Left colon (tissue), 2 donors: ENCODE measurements at places on chromosomes 6 and 20.
A peak's percentile ranks its signal among the peaks of the same experiment; 100 is the strongest.

- DNase-seq, result peak; percentile 53
These were observed 91.3 kb upstream of the PRDM1 start for GRCh38 chr6:105994591-105995390.

- DNase-seq, result peak; percentile 57
These were observed 14.6 kb upstream of the ARMC12 start for GRCh38 chr6:35722121-35722761.

GRCh38 chr20:3680701-3681351 is 984 bp downstream of the ADAM33 start:
- no peak for DNase-seq

GRCh38 chr6:16153211-16153820 is 24.4 kb downstream of the MYLIP start:
- DNase-seq, result no peak

DNA sequence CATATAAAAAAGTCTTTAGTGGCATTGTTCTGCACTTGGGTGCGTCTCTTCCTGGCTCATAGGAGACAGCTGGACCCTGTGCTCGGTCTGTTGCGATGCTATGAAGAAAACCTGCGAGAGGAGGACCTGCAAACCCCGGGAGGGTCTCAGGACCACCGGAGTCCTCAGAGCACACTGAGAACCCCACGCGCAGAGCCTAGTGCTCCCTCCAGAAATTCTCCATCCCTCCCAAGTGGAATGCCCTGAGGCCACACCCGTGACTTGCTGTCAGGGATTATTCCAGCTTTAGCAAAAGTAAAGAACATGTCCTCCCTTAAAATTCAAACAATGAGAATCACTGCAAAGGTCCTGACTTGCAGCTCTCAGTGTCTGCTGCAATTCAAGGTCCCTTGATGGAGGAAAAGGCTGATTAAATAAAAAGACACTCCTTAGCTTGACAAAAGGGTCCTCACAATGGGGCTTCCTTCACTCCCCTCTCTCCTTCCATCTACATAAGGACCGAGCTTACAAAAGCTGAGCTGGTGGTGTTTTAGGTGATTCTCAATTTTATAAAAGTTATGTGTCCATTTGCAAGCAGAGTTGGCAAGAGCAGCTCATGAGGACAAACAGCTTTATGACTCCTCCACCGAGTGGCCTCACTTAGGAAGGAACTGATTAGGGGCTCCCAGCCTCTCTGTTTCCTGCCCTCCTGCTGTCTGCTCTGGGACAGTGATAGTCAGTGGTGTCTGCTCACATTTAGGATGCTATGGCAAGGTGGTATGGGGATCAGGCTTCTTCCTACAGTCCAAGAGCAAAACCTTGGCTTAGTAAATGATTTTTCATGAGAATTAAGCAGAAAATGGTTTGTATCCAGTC is 97.0 kb downstream of the RAMACL start:
- DNase-seq, result no peak

DNA sequence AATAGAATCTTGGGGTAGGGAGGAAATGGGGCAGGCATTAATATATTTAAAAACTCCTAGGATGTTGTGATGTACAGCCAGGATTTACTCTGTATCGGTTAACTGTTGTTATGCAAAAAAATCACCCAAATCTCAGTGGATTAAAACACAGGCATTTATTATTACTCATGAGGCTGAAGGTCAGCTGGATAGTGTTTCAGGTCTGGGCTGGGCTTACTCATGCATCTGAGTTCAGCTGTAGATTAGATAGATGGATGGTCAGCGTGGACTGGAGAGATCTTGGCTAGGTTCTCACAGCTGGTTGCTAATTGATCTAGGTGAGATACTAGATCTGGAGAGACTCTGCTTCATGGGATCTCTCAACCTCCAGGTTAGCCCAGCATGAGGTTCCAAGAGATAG is 131.4 kb downstream of the BTBD3 start:
- DNase-seq, result no peak

DNA sequence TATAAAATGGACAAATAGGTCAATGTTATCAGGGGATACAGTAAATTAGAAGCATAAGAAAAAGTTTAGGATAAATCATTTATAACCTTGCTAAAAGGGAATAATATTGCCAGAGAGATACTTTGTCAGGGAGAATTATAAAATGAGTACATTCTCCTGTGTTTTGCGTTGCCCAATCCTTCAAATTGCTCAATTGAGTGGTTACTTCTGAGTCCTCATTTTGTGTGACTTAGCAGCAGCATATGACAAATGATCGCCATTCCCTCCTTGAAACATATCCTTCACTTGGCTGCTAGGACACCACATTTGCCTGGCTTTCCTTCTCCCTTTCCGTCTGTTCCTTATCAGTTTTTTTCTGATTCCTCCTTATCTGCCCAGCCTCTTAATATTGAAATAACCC is 106.7 kb upstream of the FLRT3 start:
- no peak for DNase-seq

GRCh38 chr6:106886922-106887797 is 87.4 kb downstream of the CD24 start:
- no peak for DNase-seq

DNA sequence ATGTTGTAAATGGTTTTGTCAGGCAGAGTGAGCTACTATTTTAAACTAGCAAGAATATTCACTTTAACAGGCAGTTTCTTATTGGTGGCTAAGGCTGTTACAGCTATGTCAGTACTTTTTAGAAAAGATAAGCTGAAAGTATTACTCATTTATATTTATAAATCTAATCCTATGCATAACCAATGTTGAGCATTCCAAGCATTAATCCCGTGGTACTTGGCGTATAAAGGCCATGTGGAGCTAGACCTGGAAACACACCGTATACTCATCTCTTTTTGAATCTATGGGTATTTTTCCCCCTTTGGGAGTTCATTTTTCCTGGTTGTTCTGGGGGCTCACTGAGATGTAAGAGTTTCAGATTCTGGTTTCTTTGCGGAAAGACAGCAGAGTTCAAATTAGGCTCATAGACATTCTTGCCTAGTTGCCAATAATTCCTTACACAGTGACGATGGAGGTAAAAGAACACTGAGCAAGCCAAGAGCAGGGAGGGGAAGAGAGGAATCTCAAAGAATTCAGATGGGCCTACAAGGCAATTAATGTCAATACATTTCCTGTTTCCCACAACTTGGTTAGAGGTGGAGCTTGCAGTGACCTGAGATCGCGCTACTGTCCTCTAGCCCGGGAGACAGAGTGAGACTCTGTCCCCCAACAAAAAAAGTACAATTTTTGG is 211.5 kb downstream of the SOX4 start:
- no peak for DNase-seq

DNA sequence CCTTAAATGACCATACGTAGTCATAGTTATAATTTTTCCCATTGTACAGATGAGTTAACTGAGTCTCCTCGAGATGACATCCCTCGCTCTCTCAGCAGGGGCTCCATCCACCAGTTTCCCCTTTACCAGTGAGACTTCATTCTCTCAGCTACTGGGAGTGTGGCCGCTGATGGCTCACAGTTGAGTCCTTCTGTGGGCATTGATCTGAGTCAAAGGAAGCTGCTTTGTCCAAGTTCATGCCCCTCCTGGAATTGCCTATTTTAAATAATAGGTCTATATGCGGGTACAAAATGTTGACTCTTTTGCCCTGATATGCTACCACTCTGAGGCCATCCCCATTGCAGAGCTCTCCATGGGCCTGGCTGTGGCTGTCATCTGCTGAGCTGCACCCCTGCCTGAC is 14.8 kb upstream of the CST1 start:
- no peak for DNase-seq

GRCh38 chr6:64250126-64250525 is 614.5 kb downstream of the PHF3 start:
- DNase-seq, result no peak

DNA sequence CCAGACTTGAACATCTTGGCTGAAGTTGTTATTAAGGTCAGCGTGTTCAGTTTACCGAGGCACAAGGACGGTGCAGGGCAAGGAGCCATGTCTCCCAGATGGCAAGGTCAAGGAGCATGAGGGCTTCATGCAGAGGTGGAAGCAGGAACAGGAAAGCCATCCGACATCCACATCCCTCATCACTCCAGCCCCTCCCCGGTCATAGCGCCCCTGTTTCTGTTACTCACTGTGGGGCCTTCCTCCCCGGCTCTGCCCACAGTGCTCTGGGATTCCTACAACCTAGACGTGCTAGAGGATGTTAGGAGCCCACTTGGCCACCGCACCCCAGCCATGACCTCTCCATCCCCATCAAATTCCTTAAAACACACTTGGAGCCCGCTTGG is 146.7 kb downstream of the TTLL2 start:
- no peak for DNase-seq

DNA sequence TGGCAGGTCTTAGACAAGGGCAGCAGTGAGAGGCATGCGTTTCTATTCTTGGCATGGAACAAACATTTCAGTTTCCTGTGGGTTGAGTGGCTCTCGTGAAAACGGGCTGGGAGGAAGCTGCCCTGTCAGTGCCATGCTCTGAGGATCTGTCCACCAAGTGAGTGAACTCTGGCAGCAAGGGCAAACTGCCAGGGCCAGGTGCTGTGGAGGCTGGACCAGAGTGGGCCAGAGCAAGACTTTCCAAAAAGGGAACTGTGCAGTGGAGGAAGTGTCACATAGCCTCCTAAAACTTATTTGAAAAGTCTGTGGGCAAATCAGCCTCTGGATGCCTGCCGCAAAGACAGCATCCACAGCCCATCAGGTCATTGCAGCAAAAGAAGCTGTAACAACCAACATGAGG is 44.2 kb upstream of the TAB2 start:
- DNase-seq, result peak; percentile 32

GRCh38 chr6:142827991-142828390 is 117.0 kb downstream of the HIVEP2 start:
- no peak for DNase-seq
